ENCODE measurements at places on chromosomes 3 and 15.
A peak's percentile ranks its signal among the peaks of the same experiment; 100 is the strongest.

- peak; percentile 24 for DNase-seq
Measured at GRCh38 chr3:57151021-57151449, 14.1 kb downstream of the IL17RD start.

DNA sequence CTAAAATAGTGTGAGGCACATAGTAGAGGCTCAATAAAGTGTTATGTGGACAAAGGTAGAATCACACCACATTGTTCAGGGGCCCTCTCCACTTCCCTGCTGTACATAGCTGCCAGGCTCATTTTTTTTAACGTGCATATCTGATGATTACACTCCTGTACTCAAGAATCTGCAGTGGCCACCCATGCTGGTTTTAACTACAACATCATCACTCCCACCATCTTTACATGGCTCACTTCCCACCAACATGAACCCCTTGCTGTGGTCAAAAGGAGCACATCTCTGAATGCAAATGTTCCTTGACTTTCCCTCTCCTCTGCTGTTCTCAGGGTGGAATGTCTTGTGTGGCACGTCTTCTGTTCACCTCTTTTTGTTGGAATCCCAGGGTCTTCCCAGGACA lies 76.7 kb downstream of the FEM1B start:
- peak; percentile 16 for DNase-seq

DNA sequence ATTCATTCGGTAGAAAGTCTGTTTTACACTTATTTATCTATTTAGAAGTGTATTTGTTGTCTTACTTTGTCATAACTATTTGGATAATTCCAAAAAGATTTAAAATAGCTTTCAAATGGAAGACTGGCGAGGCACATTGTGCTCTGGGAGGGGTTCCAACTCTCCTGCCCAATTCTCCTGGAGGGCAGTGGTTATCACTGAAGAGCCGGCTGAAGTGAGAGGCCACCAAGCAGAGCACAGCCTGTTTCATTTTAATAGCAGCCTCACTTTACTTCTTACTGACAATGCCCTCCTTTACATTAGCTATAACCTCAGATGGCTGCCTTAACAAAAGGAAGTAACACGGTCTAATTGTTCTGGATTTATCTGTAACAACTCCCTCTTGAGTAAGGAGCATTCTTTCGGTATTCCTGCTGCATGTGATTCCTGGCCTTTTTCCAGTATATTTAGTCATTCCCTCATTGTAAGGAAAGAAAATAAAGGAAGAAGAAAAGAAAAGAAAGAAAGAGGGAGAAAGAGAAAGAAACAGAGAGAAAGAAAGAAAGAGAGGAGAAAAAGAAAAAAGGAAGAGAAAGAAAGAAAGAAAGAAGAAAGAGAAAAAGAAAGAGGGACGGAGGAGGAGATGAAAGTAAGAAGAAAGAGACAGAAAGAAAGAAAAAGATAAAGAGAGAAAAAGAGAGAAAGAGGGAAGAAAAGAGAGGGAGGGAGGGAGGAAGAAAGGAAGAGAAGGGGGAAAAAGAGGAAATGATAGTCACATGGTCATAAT lies 339.8 kb upstream of the WNT5A start:
- no peak for DNase-seq

- no peak for DNase-seq
Measured at GRCh38 chr15:89566181-89566580, 9.1 kb upstream of the TICRR start.

GRCh38 chr3:195255176-195255500 lies 15.8 kb downstream of the XXYLT1 start:
- no peak for DNase-seq

GRCh38 chr15:35583863-35584528 lies 38.0 kb upstream of the DPH6 start:
- no peak for DNase-seq

- DNase-seq = peak; percentile 93
Measured at GRCh38 chr3:71101014-71101413, 482.5 kb downstream of the FOXP1 start.

All from ELR (cell line).